ENCODE measurements at places on chromosomes 5 and 9.

- DNase-seq: no peak
Observed at GRCh38 chr5:14310901-14311300, 167.8 kb downstream of the TRIO start.

DNA sequence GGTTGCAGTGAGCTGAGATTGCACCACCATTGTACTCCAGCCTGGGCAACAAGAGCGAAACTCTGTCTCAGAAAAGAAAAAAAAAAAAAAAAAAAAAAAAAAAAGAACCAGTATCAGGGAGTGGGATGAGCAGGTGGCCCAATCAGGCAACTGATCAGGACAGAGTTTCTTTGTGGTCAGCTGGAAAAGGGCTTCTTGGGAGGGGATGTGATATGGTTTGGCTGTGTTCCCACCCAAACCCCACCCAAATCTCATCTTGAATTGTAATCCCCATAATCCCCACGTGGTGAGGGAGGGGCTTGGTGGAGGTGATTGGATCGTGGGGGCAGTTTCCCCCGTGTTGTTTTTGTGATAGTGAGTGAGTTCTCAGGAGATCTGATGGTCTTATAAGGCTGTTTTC, 4.7 kb upstream of the GCNT1 start:
- DNase-seq: no peak

DNA sequence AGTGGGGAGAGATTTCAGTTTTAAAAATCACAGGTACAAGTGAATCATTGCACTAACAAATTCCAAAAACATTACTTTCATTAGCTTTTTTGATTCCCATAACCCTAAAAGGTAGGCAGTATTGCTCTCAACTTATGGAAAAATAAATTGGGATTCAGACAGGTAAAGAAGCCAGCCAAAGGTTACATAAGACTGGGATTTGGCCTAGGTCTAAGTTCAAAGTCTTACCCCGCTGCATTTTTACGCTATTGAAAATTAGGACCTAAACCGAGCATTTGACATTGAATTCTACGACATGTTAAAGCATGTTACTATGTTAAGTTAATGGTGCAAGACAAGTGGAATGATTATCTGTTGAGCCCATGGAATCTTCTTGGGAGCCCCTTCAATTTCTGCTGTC, 89.6 kb downstream of the ENC1 start:
- no peak for DNase-seq

DNA sequence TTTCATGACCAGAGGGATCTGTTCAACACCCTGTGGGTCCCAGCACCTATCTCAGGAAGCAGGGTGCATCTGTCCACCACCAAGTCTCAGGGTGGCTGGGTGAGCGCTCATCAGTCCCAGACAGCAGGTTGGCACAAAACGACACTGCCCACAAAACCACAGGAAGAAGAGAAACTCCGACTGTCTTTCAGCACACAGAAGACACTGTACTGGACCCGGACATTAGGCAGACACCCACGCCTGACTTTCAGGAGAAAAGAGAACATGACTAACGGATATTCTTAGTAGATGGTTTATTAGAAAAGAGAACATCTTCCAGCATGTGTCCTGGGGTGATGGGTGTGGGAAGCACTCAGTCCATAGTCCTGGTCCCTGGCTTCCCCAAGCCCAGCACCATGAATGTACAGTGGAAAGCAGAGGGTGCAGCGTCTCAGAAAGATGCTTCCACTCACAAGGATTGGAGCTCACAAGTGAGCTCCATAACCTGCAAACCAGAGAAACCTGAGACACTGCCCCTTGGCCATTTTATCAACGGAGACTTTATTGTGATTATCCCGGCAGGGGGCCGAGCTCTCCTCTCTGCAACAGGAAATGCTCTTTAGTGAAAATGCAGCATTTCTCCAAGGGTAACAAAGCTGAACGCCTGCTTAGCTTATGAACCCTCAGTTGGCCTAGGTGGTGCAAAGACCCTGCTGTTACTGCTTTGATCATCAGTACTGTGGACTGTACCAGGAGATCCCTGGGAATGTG, 35.8 kb upstream of the LCP2 start:
- DNase-seq: no peak

GRCh38 chr5:55634209-55634805, 77.8 kb downstream of the SLC38A9 start:
- DNase-seq: no peak

All from cerebellum (tissue), 4 donors.